ENCODE measurements at places on chromosomes 11 and 22.

- no peak for DNase-seq
Measured at GRCh38 chr11:21895686-21896085, 297.2 kb upstream of the ANO5 start.

- no peak for DNase-seq
Measured at GRCh38 chr11:80620867-80621266, 1180.0 kb upstream of the TENM4 start.

- no peak for DNase-seq
Measured at GRCh38 chr11:110128161-110128560, 35.0 kb downstream of the ZC3H12C start.

- DNase-seq = no peak
Measured at GRCh38 chr11:29214833-29215232, 802.0 kb downstream of the KCNA4 start.

GRCh38 chr22:26109686-26110315 is 59.5 kb upstream of the SEZ6L start:
- DNase-seq = no peak

DNA sequence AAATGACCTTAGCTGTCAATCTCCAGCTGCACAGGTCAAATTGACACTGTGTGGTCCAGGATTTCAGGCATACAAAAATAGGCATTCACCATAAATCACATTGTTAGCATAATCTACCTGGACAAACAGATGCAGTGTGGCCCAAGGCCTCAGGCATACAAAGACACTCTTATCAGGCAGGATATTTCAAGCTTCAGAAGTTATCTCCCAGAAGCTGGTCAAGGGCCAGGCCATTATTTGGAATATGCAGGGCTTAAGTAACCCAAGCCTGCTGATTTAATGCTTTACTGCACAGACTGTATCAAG is 25.5 kb upstream of the HORMAD2 start:
- DNase-seq = no peak

DNA sequence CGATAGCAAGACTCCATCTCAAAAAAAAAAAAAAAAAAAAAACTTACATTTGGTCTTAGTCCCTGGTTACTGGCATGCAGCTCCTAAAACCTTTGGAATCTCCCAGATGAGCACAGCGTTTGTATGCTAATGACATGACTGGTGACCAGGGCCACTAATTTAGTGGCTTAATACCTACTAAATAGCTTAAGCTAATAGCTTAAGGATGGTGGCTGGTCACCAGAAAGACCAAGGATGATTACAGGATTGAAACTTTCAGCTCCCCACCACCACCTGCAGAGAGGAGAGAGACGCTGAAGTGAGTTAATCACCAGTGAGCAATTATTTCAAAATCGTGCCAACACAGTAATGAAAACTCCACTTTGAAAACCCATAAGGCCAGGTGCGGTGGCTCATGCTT is 37.1 kb downstream of the DENND5A start:
- DNase-seq = no peak

DNA sequence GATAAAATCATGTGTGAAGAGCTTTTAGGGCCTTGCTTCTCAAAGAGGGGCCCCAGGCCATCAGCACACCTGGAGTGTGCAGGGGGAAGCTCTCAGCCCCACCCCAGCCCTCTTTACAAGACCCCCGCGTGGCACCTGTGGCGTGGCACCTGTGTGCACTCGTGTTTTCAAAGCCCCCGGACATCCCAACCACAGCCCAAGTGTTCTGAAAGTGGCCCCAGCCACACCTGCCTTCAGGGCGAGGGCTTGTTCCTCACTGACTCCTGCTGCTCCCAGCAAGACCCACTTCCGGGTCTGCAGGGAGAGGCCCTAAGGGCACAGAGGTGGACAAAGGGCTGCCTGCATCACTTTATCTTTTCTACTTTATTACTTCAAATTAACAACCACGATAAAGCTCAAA is 17.5 kb upstream of the TMEM184B start:
- DNase-seq = no peak

- DNase-seq = no peak
Measured at GRCh38 chr11:126391286-126391954, 35.9 kb downstream of the ST3GAL4 start.

DNA sequence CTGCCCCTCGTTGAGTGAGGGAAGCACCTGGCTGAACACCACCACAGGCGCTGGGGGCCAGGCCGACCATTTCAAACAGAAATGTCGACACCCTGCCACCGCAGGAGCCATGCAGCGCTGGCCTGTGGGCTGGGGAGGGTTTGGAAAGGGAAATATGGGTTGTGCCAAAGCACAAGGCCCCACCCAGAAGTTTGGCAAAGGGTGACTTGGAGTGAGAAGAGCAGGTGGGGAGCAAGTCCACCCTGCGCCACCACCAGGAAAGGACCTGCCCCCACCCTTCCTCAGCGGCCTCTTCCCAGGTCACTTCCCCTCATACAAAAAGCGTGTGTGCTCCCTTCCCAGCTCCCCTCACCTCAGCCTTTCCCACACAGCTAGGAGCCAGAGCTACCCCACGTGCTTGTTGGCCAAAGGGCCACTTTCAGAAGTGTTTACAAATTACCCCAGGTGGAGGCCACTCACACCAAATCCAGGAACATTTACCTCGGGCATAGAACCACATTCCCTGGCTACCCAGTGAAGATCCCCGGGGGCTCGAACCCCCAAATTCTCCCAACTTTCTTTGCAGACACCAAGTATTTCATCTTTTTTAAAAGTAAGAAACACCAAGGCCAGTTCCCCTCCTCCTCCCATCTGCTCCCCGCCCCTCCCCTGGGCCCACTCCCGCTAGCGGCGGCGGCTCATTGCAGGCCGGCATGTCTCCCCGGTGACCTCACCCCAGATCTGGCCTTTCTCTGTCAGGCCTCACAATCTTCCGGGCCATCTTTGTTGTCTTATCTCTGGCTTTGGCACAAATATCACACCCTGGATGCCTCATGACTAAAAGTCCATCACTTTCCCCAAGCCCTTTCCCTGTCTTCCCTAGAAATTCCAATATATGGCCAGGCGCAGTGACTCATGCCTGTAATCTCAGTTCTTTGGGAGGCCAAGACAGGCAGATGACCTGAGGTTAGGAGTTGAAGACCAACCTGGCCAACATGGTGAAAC is 20.5 kb upstream of the SCGB1A1 start:
- no peak for DNase-seq

DNA sequence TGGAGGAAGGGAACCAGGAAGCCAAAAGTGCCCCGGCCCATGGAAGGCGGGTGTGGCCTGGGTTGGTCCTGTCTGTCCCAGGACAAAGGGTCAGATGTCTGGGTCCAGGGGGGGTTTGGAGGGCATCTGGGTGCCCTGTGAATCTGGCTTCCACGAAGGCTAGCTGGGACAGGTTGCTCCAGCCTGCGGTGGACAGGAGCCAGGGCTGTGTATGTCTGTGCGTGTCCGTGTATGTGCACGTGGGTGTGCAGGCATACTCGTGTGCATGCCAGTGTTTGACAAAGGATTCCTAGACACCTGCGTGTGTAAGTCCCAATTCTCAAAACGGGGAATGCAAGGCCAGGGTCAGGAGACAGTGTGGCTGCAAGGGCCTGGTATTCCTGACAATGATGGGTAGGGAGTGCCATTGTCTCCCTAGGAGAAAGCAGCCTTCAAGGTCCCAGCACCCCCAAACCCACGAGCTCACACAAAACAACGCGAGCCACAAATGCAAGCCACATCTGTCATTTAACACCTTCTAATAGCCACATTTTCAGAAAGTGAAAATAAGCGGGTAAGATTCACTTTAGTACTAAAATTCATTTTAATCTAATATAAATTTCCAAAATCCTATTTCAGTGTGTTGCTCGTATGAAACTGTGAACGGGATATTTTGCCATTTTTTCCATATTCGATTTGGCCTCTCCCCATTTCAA is 78.4 kb upstream of the WNT7B start:
- no peak for DNase-seq

DNA sequence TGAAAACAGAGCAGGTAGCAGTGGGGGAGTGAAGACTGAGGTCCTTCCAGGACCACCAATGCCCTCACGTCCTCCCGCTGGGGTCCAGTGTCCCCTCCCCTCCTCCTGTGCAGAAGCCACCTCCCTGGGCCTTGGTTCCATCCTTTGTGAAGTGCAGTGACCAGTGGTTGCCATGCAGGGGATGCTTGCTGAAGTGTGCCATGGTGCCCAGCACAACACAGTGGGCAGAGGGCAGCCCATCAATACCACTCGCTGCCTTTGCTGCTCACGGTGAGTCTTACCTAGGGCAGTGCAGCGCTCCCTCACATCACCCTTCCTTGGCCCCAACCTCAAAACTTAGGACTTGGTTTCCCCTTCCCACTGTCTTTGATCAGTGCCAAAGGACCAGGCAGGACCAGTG is 12.9 kb downstream of the MYEOV start:
- no peak for DNase-seq

DNA sequence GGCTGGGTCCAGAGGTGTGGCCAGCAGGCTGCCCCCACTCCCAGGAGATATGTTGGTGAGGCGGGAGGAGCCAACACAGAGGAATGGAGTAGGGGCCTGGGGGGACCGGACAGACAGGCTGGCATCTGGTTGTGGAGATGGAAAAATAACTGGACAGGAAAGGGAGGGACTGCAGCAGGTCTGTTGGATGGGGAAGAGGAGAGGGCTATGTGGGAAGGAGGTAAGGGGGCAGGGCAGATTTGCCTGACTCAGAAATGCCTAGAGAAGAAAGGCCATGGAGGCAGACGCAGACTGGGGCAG is 160.4 kb downstream of the TRIM29 start:
- no peak for DNase-seq

GRCh38 chr11:93603225-93604007 is 58.1 kb upstream of the CEP295 start:
- no peak for DNase-seq

GRCh38 chr11:61418136-61418535 is 11.6 kb downstream of the CPSF7 start:
- no peak for DNase-seq

DNA sequence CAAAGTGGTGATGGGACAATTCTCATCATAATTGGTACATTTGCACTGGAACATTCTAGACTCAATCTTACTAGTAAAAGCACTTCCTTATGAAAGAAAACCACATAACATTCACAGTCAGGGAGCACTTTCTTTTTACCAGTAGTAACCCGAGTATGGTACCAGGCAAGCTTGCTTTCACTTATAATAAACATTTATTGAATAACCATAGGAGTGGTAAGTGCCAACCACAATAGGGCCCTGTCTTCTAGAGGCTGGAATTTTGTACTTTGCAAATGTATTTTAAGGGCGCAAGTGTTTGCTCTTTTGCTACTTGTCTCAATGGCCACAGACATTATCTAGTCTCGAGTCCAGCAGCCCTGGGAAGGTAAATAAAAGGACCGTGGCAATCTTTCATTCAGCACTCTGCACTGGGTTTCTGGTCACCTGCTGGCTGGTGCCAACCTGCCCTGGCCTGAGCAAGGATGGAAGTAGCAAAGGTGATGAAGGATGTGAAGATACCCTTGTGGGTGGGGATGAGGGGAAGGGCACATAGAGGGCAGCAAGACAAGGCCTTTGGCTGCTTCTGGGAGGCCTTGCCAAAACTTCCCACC is 24.2 kb downstream of the C22orf31 start:
- no peak for DNase-seq

GRCh38 chr11:46553814-46554212 is 40.0 kb downstream of the AMBRA1 start:
- DNase-seq = no peak

DNA sequence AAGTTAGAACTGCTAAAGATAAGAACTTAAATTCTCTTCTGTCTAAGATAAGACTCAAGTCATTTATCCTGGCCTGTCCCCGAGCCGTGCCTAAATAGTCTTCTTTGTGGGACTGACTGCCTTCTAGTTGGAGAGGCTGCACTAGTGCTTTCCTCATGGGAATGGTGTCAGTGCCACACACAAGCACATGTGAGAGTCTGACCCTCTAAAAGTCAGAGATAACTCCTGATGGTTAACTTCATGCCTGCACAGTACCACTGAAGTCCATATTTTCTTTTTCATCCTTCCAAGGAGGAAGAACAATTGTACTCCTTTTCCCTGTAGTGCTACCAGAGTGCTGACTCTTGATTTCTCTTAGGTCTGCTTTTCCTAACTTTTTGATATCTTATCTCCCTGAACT is 309.7 kb downstream of the TMEM135 start:
- DNase-seq = no peak

DNA sequence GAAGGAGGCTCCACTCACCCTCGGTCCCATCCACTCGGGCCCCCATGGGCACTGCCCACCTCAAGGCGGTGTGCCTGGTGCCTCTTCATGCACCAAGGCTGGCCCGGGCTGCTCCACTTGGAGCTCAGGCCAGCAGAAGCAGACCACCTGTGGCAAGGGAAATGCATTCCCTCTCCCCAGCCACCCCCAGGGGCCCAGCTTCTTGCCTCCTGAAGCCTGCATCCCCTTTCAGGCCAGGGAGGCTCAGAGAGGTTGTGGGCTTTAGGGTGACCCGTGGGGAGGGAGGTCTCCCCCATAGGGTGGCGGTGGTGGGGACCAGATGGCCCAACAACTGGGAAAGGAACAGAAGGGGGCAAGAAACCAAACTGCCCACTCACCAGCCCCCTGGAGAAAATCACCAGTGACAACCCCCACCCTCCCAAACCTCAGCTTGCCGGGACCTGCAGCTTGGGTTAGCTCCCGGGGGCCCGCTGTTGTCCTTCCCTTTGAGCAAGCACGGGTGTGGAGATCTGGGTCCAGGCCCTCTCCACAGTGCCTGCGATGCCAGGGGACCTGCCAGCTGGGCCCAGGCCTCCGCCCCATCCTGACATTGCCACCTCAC is 8.4 kb downstream of the CBX6 start:
- DNase-seq = no peak

DNA sequence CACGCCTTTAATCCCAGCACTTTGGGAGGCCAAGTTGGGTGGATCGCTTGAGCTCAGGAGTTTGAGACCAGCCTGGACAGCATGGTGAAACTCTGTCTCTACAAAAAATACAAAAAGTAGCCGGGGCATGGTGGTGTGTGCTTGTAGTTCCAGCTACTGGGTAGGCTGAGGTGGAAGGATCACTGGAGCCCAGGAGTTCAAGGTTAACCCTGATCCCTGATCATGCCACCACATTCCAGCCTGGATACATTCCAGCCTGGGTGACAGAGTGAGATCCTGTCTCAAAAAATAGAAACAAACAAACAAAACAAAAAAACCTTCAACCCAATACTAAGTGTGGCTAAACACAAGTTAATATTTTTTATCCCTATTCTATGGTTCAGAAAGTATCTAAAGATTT is 66.4 kb upstream of the CLNS1A start:
- DNase-seq = no peak

GRCh38 chr22:29782061-29782845 is 15.1 kb downstream of the UQCR10 start:
- no peak for DNase-seq
